ENCODE measurements at places on chromosomes 16 and 17.

DNA sequence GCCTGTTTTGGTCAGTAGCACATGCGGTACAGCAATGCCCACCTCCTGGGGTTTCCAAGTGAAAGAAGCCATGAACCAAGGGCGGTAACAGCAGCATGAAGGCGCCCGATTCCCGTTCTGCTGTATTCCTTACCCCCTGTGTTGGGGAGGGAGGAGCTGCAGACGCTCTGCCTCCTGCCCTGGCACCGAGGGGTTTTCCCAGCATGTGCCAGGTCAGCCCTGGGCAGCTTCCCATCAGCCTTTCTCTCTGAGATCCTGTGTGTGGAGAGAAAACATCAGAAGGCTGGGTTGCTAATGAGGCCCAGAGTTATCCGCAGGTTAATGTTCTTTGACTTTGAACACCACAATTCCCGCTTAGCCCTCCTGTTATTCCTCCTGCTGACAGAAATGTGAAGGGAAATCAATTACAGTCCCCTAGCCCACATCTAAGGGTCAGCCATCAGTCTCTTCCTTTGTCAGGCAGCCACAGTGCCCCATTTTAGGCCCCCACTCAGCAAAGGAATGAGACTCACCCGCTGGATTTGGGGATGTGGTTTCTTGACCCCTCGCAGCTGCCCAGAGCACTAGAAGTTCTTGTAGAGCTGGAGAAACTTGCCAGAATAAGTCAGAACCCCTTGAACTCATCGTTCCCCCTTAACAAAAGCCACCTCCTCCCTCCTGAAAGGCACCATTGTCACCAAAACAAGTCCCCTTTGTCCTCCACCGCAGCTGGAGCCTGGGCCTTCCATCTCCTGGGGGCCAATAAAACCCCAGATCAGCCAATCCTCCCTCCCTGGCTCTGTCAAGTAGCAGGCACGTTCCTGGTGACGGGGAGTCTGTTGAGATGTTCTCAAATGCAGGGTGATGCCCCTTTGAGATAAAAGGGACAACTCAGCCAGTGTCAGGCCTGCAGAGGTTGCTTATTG, 168.5 kb downstream of the KATNIP start:
- no peak for DNase-seq

- DNase-seq = no peak
These were observed 19.6 kb downstream of the MGAT5B start for GRCh38 chr17:76887802-76888201.

DNA sequence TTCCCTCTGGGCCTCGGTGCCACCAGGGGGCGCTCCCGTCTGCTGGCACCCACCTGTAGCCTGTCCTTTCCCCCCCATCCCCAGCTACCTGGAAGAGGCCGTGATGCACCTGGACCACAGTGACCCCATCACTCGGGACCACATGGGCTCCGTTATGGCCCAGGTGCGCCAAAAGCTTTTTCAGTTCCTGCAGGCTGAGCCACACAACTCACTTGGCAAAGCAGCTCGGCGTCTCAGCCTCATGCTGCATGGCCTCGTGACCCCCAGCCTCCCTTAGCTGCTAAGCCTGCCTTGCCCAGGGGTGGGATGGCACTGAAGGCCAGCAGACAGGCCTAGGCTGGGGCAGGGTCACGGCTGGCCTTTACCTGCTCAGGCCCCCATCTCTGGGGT, 818 bp upstream of the NRN1L start:
- peak; percentile 40 for DNase-seq

- no peak for DNase-seq
These were observed 4.8 kb downstream of the EEF2K start for GRCh38 chr16:22210854-22211253.

All from fibroblast of the aortic adventitia (primary cell).